Stimulated activated CD8-positive, alpha-beta memory T cell treated with anti-CD3 and anti-CD28 coated beads, Interleukin-12 subunit alpha, Interleukin-12 subunit beta, amount 100 ng/mL, for 1 hour (primary cell): ENCODE measurements at places on chromosomes 11 and 22.

DNA sequence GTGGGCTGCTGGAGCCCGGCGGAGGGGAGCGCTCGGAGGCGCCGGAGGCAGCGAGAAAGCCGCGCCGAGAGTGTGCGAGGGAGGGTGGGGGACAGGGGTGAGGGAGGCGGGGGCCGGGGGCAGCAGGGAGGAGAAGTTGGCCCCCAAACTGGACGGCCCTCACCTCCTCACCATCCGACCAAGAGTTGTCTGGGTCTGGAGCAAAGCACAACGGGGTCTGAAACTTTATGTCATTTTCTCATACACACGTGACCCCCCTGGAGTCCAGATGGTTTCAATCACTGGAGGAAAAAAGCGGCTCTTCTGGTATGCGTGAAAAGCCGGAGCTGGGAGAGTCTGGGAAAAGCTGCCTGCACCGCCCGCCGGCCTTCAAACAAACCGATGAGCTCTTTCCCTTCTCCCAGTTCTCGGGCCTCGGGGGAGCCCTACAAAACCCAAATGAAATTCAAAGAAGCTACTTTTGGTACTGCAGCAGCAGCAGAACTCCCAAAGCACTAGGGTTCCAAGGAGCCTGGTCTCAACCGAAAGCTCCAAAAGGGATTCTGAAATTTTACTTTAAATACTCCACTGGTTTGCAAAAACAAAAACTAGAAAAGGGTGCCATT lies 39.7 kb upstream of the AKIP1 start:
- DNase-seq = no peak

DNA sequence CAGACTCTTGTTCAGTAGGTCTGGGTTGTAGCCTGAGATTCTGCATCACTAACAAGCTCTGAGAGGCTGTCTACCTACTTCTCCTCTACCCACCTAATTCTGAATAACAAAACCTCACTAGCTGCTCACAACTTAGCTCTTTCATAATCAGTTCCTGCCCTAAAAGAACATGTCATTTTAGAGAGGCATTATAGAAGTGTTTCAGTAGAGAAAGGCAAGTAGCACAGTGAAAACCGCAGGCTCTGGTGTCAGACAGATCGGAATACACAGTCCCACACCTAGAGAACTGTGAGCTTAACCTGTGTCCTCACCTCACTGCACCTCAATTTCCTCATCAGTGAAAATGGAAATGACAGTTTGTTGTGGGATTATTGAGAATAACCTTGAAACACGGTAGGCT lies 1337.6 kb upstream of the TENM4 start:
- DNase-seq = no peak

- no peak for DNase-seq
Measured at GRCh38 chr22:46063846-46064227, 86.5 kb upstream of the PPARA start.

DNA sequence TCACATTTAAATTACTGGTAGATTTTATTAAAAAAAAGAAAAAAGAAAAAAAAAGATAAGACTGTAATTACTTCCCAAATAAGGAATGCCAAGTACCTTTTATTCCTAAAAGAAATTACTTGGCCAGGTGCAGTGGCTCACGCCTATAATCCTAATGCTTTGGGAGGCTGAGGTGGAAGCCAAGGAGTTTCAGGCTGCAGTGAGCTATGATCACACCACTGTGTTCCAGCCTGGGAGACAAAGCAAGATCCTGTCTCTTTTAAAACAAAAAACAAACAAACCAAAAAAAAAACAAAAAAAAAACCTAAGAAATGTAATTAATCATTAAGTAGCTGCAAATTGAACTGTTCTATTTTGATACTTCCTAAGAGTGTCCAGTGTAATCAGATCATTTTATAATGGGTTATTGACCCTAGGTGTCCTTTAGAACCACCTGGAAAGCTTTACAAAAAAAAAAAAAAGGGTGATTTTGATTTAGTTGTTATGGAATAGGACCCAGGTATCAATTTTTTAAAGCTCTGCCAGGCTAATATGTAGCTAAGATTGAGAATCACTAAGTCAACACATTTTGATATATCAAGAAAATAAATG lies 10.8 kb downstream of the LIN7C start:
- DNase-seq = no peak

- no peak for DNase-seq
Measured at GRCh38 chr11:131195661-131196517, 174.5 kb upstream of the NTM start.

DNA sequence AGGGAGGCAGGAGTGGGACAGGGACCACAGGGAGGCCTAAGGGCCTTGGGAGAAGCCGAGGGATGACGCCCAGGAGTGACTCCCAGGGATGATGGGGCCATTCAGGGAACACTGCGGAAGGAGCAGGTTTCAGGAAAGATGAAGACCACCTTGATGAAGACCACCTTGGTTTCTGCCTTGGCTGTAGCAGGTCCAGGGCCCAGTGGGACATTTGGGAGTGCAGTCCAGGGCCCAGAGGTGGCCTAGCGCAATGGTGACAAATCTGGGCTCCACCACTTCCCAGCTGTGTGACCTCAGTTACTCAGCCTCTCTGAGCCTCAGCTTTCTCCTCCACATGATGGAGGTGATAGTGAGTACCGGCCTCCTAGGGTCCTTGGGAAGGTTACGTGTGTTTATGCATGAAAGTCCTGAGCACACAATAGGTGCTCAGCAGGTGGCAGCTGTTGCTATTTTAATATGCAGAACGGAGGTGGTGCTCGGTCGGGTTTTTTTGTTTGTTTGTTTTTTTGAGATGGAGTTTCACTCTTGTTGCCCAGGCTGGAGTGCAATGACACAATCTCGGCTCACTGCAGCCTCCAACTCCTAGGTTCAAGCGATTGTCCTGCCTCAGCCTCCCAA lies 770 bp downstream of the TSGA10IP start:
- no peak for DNase-seq

- no peak for DNase-seq
Measured at GRCh38 chr11:391117-392017, 2.6 kb upstream of the PKP3 start.

DNA sequence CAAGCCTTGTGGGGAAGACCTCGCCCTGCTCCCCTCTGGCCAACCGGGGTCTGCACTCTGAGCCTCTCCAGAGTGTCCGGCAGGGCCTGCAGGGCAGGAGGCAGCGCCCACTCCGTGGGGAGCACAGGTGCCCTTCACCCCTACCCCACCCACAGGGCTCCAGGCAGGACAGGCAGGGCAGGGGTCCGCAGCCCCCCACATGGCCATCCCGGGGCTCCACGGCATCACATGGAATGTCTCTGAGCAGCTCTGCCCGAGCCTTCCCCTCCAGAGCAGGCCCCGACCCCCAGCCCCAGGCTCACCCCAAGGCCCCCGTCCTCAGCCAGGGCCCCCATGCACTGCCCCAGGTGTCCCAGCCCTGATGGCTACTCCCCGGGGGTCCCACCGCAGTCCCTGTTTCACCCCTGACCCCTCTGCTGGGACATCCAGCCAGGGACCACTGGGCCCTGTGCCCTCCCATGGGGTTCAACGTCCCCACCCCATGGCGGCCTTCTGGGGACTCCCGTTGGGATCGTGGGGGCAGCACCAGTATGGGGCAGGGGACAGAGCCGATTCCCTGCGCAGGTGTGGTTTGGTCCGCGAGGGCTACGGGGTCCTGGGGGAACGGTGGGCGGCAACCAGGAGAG lies 77.7 kb downstream of the BRD1 start:
- no peak for DNase-seq

DNA sequence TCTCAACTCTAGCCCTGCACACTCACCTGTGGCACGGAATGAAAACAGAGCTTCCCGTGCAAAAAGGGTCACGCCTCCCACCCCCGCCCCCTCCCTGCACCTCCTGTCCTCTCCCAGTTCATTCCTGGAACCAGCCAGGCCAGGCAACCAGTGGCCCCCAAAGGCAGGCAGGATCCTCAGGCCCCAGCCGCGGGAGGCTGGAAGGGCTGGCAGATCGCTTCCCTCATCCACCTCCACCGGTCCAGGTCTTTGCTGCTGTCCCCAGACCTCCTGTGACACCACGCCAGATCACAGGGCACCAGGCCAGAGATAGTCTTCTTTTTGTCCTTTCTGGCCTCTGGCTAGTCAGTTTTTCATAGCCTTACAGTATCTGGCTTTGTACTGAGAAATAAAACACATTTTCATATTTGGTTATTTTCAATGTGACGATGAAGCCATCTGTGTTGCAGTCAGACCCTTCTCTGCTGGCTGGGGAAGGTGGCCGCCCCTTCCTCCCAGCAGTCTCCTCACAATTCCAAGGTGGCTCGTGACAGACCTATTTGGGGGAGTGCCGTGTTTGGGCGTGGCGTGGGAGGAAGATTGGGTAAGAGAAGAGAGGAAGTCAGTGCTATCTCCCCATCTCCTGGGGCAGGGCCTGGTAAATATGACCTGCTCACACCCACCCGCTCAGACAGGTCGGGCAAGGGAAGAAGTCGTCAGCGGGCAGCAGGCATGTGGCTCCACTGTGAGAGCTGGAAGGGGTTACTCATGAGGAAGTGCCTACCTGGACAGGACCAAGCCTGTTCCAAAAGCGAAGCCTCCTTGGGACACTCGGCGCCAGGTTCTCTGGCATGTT lies 9.1 kb downstream of the SSH3 start:
- DNase-seq = peak; percentile 51

- DNase-seq = no peak
Measured at GRCh38 chr11:21501245-21501644, 691.6 kb upstream of the ANO5 start.

DNA sequence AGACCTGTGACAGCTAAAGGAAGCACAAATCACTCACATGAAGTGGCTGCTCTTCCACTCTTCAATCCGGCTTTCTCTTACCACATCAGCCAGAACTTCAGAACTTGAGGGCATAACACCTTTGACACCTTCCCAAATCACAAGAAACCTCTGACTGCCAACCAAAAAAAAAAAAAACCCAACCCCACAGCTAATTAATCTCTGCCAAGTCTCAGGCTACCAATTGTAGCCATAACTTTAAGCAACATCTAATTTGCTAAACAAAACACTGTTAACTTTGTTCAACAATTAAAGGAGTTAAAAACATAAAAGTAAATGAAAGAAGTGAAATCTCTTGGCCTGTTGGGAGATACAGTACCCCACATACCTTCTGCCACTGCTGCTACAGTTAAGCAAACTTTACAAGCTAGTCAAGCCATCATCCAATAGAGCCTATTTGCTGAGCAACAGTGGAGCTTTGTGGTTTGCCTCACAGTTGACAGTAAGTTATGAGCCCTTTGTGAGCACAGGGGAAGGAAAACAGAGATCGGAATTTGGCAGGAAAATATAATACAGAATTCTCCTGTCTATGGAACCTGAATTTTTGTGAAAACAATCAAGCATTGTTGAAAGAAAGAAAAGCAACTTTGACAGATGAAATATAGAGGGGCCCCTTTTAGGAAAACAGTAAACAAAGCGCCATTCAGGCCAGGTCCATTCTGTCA lies at the start of gene SOX6:
SOX6 (minus strand) TSS at position 490 of the 704 bp plus-strand sequence. CDS start 15,298 bp downstream, outside the sequence.
- DNase-seq = no peak

GRCh38 chr11:90288212-90288821 lies 65.5 kb upstream of the CHORDC1 start:
- DNase-seq = no peak

DNA sequence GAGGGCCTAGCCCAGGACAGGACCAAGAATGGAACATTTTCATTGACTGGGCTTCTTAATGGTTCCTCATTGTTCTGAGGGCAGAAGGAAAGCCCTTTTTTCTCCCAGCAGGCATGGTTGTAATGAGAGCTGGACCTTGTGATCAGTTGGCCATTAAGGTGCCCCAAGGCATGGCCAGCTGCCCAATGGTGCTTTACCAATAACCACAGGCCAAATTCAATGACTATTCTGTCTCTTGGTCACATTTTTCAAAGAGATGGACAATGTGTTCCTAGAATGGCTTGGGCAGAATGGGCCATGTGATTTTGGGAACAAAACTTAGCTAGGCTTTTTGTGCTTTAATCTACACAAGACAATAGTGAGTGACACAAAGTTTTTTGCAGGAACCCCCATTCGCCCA lies 7.3 kb downstream of the NAV2 start:
- DNase-seq = no peak

DNA sequence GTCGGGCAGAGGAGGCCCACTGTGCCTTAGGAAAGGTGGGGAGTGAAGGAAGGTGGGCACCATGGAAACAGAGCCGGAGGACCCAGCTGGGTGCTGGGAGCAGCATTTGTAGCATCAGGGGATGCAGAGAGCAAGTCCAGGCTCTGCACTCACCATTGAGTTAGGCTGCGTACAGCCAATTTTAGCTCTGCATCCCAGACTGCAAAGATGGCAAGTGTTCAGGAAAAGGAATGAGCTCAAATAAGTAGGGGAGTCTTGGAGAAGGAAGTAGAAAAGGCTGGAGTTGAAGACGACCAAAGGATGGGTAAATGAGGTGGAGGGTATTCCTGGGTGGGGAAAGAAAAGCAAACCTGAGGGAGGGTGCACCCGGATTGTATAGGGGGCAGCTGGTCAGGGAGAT lies 31.6 kb upstream of the ETS1 start:
- DNase-seq = no peak

DNA sequence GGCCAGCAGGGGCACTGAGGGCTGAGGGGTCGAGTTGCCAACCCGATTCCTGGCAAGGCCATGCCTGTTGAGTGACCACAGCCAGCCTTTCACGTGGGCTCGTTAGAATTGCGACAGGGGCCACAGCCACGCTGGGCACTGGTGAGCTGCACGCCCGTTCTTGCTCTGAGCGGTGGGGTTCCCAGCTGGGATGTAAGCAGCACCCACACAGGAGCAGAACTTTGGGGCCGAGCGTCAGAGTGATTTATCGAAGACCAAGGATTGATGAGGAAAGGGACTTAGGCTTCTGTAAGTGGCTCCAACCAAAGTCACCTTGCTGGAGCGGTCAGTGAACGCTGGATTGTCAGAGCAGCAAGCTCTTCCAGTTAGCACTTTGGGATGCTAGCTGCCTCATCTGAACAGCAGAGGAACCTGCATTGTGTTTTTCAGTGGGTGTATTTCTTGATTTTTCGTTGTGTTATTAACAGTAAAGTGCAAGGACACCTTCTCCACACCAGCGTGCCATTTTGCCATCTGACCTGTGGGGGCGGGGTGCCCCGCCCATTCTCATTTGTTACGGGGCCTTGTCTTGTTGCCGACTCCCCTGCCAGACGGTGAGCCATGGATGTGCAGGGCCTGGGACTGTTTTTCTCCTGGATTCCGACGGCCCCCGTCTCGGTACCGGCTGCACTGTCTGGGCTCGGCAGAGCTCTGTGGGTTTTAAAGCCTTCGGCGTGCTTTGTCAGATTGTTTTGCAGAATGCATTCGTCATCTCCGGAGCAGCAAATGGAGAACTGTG lies 202.5 kb downstream of the TBC1D22A start:
- DNase-seq = no peak

- no peak for DNase-seq
Measured at GRCh38 chr11:103959279-103959942, 77.0 kb upstream of the DDI1 start.

DNA sequence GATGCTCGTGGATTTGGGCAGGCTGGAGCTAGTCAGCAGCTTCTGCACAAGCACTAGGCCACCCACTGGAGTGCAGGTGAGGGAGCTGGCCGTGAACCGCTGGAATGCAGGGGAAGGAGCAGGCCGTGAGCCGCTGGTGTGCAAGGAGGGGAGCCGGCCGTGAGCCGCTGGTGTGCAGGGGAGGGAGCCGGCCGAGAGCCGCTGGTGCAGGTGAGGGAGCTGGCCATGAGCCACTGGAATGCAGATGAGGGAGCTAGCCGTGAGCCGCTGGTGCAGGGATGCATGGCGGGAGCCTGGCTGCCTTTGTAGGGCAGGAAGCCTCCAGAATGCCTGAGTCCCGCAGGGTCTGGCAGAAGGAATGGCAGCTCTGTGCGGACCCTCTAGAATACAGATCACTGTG lies 4220.0 kb upstream of the OR11H1 start:
- no peak for DNase-seq

GRCh38 chr11:47271328-47271727 lies 1.4 kb downstream of the MADD start:
- DNase-seq = no peak
